Suprapubic skin (tissue), 4 donors: ENCODE measurements at places on chromosomes 5 and 9.

GRCh38 chr9:4299005-4299795 lies 668 bp downstream of the GLIS3 start:
- H3K4me3 ChIP-seq, result peak overlapping the region; percentile 78
- peaks cover 10% of the 10 kb centered on the region for H3K27me3 ChIP-seq
- DNase-seq, result peak; percentile 67
- H3K27ac ChIP-seq, result peak overlapping the region; percentile 88
- H3K4me1 ChIP-seq, result peaks cover 25% of the 10 kb centered on the region

GRCh38 chr9:4594545-4594944 lies 67.5 kb upstream of the PLPP6 start:
- no peak overlapping the region for H3K4me3 ChIP-seq
- H3K27ac ChIP-seq, result no peak overlapping the region
- H3K36me3 ChIP-seq, result no peaks in the 10 kb centered on the region
- H3K4me1 ChIP-seq, result peaks cover 8% of the 10 kb centered on the region
- no peaks in the 10 kb centered on the region for H3K27me3 ChIP-seq
- no peak for DNase-seq

GRCh38 chr5:31133488-31133887 lies 60.0 kb upstream of the CDH6 start:
- H3K27me3 ChIP-seq, result no peaks in the 10 kb centered on the region
- no peak for DNase-seq
- H3K27ac ChIP-seq, result no peak overlapping the region
- H3K4me1 ChIP-seq, result no peaks in the 10 kb centered on the region
- no peak overlapping the region for H3K4me3 ChIP-seq

GRCh38 chr5:31244921-31245320 lies 51.4 kb downstream of the CDH6 start:
- H3K27ac ChIP-seq, result no peak overlapping the region
- no peaks in the 10 kb centered on the region for H3K36me3 ChIP-seq
- H3K4me3 ChIP-seq, result no peak overlapping the region
- H3K4me1 ChIP-seq, result no peaks in the 10 kb centered on the region
- DNase-seq, result no peak
